ENCODE measurements at places on chromosomes 13 and 19. TPM values are rescaled to one million over a fixed set of nuclear protein-coding genes. Genes with fewer than 3 reads are reported as not detected.
A peak's percentile ranks its signal among the peaks of the same experiment; 100 is the strongest.

The F2RL3 gene
- 0.14 TPM for polyA plus RNA-seq

The PSG5 gene
- 0.32 TPM for polyA plus RNA-seq

The PLPPR3 gene
- polyA plus RNA-seq = 14.8 TPM

The ZNF90 gene
- 102 TPM for polyA plus RNA-seq

The RDH8 gene
- not detected for polyA plus RNA-seq

The ONECUT3 gene
- not detected for polyA plus RNA-seq

The SYMPK gene
- 33.9 TPM for polyA plus RNA-seq

DNA sequence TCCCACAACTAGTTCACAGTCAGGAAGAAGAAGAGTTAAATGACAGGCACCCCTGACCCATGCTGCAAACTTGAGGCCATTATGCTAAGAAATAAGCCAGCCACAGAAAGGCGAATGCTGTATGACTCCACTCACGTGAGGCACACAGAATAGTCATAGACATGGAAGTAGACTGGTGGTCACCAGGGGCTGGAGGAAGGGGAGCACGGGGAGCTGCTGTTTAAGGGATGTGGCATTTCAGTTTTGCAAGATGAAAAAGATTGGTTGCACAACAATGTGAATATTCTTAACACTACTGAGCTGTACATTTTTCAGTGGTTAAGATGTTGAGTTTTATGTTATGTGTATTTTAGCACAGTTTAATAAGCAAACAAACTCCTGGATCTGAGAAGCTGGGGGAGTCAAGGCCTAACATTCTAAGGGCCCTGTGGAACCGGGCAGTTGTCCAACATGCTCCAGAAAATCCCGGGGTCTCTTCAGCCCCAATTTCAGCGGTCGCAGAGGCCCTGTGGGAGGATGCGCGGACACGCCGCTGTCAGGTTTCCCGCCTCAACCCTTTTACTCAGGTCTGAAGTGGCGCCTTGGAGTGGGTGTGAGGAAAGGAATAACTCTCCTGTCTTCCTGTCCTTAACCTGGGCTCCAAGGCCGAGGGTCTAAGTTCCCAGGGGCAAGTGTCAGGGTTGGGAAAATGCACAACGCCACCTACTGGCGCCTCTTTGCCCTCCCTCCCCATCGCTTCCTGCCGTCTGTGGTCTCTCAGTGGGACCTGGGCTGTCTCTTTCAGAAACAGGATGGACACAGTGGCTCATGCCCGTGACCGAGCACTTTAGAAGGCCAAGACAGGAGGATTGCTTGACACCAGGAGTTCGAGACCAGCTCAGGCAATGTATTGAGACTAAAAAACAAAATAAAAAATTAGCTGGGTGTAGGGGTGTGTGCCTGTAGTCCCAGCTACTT is 4.4 kb upstream of the TMEM272 start:
- peak; percentile 94 for DNase-seq

DNA sequence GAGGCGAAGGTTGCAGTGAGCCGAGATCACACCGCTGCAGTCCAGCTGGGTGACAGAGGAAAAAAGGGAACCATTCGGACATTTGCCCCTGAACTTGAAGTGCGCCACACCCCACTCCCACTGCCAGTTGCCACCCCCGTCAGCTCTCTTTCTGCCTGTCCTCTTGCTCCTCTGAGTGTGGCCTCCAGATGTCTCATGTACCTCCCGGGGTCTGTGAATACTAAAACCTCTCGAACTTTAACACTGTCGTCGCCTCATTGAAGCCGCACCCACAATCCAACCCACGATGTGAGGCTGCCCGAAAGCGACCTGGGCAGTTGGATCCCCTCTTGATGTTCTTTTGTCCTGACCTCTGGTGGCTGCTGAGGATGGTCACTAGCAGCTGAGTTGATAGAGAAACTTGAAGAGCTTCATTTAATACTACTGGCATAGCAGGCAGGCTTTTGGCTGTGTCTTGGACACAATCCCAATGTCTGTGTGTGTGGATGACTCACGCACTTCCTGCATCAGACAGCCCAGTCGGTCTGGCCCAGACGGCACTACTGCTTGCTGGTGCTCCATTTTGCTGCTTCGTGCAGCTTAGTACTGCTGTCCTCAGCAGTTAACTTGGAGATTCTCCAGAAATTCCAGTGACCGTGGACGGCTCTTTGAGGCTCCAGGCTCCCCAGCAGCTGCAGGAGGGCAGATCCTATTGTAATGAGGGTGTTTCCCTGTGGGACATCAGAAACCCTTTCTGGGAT is 4.2 kb downstream of the FPR3 start:
- DNase-seq = no peak

GRCh38 chr13:44172281-44172810 is 201.3 kb upstream of the SERP2 start:
- no peak for DNase-seq

GRCh38 chr13:50277127-50277526 is 261.9 kb downstream of the KCNRG start:
- no peak for DNase-seq

DNA sequence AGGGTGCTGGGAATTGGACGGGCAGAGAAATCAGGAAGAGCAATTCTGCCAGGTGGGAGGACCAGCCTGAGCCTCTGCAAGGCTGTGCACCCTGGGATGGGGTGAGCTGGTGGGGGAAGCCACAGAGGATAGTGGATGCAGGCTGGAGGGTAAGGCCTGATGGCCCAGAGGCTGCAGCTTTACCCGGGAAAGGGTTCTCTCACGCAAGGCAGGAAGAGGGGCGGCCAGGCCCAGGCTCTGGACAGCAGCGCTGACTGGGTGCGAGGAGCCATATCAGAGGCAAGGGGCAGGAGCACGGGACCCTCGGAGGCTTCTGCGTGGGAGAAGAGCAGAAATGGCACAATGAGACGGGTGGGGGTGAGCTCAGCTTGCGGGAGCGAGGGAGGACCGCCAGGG is 104.6 kb downstream of the SOX1 start:
- DNase-seq = no peak

GRCh38 chr13:110723598-110723997 is 10.1 kb downstream of the ING1 start:
- DNase-seq = no peak

DNA sequence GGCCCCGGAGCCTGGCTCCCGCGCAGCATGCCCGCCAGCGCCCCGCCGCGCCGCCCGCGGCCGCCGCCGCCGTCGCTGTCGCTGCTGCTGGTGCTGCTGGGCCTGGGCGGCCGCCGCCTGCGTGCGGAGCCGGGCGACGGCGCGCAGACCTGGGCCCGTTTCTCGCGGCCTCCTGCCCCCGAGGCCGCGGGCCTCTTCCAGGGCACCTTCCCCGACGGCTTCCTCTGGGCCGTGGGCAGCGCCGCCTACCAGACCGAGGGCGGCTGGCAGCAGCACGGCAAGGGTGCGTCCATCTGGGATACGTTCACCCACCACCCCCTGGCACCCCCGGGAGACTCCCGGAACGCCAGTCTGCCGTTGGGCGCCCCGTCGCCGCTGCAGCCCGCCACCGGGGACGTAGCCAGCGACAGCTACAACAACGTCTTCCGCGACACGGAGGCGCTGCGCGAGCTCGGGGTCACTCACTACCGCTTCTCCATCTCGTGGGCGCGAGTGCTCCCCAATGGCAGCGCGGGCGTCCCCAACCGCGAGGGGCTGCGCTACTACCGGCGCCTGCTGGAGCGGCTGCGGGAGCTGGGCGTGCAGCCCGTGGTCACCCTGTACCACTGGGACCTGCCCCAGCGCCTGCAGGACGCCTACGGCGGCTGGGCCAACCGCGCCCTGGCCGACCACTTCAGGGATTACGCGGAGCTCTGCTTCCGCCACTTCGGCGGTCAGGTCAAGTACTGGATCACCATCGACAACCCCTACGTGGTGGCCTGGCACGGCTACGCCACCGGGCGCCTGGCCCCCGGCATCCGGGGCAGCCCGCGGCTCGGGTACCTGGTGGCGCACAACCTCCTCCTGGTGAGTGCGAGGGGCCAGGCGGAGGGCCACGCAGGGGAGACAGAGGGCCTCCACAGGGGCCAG is at the start of gene KL:
Gene KL (plus strand): TSS at position 10 of the 909 bp plus-strand sequence. CDS start 18 bp downstream, at position 28.
- peak; percentile 63 for DNase-seq

- DNase-seq = no peak
These were observed 365.7 kb upstream of the KLHL1 start for GRCh38 chr13:70473907-70474306.

- no peak for DNase-seq
These were observed 11.1 kb upstream of the CYP2A7 start for GRCh38 chr19:40893112-40893511.

DNA sequence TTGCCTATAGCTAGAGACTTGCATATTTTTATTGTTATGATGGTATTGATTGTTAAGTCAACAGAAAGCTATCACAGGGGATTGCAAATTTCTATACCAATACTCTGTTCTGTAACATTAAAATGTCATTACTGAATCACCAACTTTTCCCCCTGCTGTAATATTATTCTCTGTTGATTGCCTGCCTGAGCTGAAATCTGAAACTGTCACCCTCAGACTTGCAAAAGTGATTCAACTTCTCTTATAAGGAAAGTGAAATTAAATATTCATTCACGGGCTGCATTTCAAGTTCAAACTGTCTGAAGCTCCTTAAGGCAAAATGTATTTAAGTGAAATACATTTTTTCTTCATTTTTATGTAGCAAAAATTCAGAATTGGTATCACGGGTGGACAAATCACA is 723.2 kb downstream of the PCDH9 start:
- no peak for DNase-seq

DNA sequence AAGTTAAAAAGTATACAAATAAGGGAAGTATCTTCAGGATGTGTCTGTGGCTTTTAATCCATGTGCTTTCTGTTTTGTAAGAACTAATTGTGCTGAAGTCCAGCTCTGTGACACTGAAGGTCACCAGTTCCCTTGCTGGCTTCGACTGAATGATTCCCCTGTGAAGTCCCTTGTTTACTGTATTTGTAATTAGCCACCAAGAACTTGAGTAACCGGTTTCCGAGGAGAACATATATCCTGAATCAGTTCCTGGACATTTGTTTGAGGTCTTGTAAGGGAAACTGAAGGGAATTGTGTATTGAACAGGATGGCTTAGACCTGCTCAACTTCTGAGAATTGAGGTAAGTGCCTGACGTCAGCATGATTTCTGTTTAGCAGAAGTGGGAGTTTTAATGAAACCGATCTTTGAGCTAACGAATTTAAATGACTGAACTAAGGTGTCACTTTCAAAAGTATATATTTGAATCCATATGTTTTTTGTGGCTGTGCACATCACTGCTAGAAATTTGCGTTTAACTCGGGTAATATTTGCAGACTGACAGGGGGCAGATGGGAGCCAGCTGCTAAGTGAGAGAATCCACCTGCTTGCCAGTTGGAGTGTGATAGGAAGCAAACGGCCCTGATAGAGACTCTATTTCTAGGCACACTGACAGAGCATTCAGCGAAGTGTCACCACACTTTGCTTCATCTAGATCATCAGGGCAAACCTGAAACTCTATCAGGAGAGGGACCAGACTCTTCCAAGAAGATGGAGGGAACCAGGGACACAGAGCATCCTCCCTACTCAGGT is 530.0 kb downstream of the RFC3 start:
- DNase-seq = peak; percentile 27

DNA sequence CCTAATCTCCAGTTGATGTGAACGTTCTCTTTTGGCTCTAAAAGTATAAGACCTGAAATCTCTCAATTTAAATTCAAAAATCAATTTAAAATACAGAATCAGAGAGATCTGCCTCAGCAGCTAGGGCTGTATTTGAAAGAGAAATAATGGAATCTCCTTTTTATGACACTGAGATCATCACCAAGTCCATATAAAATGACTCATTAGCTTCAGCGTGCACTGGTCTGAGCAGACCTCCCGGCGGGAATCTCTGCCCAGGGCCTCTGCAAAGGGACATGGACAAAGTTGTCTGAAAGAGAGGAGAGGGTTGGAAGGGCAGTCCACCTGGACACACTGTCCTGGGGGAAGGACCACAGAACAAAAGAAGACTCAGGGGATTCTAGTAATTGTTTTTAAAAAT is 855.6 kb downstream of the EFNB2 start:
- DNase-seq = no peak

DNA sequence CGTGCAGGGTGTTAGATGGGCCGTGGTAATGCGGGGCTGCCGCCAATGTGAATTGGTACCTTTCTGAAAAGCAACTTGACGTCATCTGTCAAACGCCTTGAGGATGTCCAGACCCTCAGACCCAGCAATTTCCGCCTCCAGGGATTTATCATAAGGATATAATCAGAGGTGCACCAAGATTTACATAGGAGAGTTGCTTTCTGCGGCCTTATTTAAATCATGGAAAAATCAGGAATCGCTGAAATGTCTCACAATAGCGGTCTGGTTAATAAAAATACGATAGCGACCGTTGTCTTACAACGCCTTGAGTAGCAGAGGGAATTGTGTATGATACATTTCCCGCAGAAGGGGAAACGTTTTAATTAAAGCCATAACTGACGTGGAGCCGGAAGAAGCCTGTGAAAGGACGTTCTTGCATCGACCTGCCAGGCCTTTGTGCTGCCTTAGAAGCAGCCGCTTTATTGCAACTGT is 32.3 kb upstream of the NDUFS7 start:
- no peak for DNase-seq

DNA sequence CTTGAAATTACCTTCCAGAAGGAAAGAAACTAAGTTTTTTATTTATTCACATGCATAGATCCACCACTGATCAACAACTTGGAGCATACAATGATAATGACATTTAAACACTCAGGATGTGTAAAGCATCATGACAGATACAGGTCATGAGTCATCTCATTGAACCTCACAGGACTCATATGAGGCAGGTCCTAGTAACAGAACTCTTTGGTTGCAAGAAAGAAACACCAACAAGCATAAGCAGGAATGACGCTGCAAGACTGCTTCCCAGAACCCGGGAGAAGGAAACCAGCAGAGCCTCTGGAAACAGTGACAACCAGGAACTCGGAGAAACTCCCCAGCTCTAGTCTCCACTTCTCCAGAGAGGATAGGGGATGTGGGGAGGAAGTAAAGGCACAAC is 60.8 kb upstream of the IPO5 start:
- DNase-seq = no peak

- DNase-seq = no peak
These were observed 22.7 kb downstream of the SLC25A15 start for GRCh38 chr13:40812102-40812501.

- DNase-seq = peak; percentile 88
These were observed 9.3 kb downstream of the HOOK2 start for GRCh38 chr19:12766051-12766521.

DNA sequence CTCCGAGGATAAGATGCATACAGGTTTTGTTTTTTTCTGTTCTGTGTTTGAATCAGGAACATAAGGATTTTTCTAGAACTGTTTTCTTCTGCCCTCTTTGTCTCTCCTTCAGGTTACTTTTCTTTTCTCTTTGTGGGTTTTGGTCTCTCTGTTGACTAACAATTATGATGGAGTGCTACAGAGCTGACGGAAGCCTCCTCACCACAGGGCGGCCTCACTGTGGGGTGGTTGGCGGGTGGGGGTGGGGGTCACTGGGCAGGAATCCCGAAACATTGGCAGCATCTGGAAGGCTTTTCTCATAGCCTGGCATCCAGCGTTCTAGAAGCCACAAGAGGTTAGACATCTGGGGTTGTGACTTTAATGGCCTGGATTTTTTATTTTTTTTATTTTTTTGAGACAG is 12.0 kb upstream of the MATK start:
- DNase-seq = no peak
